ENCODE measurements at places on chromosomes 3 and 15.

DNA sequence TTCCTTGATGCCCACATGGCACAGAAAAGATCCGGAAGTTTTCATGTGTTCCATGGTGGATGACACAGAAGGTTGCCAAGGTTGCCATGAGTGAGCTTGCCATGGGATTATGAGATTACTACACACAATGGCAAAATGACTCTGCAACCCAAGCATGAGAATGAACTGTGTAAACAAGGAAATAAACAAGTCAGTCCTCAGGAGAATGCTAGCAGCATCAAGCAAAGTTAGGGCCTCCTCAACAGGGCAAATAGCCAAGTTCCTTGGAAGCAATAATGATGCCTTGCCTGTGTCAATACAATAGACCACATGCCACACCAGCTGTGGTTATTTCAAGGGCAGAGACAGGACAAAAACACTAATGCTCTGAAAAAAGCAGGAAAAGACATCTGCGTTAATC is 41.8 kb downstream of the AQR start:
- DNase-seq, result no peak

GRCh38 chr3:45215466-45215865 is 10.6 kb downstream of the TMEM158 start:
- DNase-seq, result no peak

DNA sequence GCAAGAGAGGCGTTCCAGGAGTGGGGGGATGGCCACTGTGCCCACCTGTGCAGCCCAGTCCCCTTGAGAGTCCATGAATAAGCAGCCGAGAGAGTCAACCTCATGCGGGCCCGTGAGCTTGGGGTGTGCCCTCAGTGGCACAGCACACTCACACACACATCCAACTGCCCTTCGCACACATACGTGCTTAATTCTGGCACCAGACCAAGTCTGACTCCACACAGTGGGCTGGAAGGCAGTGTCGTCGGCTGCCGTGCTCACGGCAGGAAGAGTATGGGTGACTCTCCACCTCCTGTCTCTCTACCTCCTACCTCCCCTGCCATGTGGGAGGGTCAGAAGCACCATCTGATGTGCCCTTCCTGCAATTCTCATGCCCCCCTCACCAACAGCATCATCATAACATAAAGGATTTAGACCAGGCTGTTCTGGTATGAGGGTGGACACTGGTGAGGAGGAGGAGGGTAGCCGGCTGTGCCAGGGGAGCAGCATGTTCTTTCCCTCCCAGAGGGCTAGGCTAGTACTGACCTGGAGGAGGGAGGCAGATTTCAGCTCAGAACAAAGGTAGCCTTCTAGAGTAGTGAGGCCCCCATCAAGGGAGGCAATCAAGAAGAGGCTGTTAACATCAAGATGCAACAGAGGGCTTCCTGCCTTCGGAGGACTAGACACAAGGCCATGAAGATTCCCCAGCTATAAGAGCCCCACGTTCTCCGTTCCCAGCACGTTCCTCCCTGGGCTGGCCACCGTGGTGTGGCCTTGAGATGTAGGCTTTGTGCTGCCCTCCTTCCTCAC is 5.3 kb upstream of the STRA6 start:
- no peak for DNase-seq

- no peak for DNase-seq
Measured at GRCh38 chr3:31562525-31562924, 29.8 kb downstream of the STT3B start.

Measured in renal pelvis (tissue), 12 donors.